ENCODE measurements at places on chromosomes 2 and 18.
A peak's percentile ranks its signal among the peaks of the same experiment; 100 is the strongest.

DNA sequence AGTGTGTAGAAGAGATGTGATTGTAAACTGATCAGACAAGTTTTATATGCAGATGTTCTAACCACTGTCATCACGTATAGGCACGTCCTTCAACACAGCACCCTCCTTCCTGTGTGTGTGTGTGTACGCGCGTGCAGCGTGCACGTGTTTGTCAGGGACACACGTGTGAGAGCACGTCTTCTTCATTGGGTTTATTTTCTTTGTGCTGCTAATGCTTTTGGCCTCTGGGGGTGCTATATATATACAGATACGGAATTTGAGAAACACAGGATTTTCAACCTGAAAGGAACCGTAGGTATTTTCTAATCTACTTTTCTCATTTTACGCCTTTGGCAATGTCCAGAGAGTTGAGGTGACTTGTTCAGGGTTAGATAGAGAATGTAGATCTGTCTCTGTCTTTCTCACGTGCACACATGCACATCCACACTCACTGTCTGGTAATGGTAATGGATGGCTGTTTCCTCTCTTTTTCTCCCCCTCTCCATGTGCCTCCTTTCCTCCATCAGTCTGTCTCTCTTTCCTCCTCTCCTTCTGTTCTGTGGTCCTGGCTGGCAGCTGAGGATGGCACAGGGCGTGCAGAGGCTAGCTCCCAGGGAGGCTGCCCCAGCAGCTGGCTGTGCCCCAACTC lies 13.4 kb upstream of the CELF4 start:
- DNase-seq = peak; percentile 78

- DNase-seq = no peak
Measured at GRCh38 chr18:50720325-50720674, 99.5 kb downstream of the MRO start.

GRCh38 chr2:238438856-238439849 lies 12.4 kb downstream of the ASB1 start:
- no peak for DNase-seq

DNA sequence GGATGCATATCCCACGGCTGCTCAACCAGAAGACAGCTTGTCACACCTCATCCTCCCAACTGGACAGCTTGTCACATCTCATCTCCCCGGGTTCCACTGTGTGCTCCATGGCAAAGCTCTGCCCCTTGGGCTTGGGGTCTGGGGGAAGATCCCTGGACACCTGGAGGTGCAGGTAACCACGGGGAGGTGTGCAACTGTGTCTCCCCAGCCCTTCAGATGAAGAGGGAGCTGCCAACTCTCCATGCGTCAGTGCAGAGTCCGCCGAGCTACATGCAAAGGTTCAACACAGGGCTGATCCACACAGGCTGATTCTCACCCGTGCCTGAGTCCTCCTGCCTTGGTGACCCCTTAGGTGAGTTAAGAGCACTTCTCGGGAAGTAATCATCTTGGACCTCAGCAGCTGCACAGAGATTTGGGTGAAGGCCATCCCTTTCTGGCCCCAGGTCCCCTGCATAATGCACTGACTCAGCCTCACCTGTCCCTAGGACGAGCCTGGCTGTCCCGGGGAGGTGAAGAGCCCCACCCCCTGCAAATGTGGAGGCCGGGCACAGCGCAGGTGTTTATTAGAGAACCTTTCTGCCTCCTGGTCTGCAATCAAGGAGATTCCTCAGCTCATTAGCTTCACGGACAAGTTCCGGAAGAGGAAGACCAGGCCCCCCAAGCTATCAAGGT lies 157.9 kb downstream of the PXDN start:
- DNase-seq = no peak

- no peak for DNase-seq
Measured at GRCh38 chr18:2901423-2901985, 54.7 kb downstream of the EMILIN2 start.

DNA sequence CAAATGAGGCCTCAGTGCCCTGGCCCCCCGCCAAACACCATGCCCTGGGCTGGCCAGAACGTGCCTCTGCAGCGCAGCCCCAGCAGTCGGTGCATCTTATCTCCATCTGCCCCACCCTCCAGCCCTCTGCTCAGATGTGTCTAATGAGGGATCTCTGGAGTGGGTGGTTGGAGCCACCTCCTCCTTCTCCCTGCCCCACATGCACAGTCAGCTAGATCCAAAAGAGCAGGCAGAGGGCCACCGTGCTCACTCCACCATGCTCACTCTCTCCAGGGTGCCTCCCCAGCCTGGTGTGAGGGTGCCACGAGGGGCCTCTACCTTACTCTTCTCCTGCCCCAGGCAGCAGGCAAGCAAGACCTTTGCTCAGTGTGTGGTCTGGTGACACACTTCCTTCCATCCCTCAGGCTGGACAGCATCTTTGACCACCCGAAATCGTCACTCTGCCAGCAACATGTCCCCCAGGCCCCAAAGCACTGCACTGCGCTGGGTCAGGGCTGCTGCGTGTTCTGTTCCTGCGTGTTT lies 266.1 kb upstream of the HDAC4 start:
- DNase-seq = no peak
